Activated CD4-positive, alpha-beta T cell treated with anti-CD3 and anti-CD28 coated beads, Interleukin-2, amount 10 ng/mL, durations not matched to agents 24 days and 14 days (primary cell): ENCODE measurements at places on chromosomes 6 and 20. TPM values are rescaled to one million over a fixed set of nuclear protein-coding genes. Genes with fewer than 3 reads are reported as not detected.
A peak's percentile ranks its signal among the peaks of the same experiment; 100 is the strongest.

GRCh38 chr6:10695086-10695657 is 400 bp downstream of the PAK1IP1 start:
- H3K27ac ChIP-seq, result peak overlapping the region; percentile 99
- peaks cover 34% of the 10 kb centered on the region for H3K36me3 ChIP-seq
- H3K4me1 ChIP-seq, result peaks cover 32% of the 10 kb centered on the region
- peak overlapping the region; percentile 87 for H3K4me3 ChIP-seq
- no peaks in the 10 kb centered on the region for H3K27me3 ChIP-seq
- no peak for DNase-seq

- no peak overlapping the region for H3K27ac ChIP-seq
- no peaks in the 10 kb centered on the region for H3K36me3 ChIP-seq
- no peaks in the 10 kb centered on the region for H3K27me3 ChIP-seq
- H3K4me3 ChIP-seq, result no peak overlapping the region
- no peak for DNase-seq
- H3K4me1 ChIP-seq, result peaks cover 8% of the 10 kb centered on the region
These were observed 18.5 kb downstream of the CITED2 start for GRCh38 chr6:139355777-139356445.

Gene ENPP4
- 5.3 and 6.0 TPM in 2 replicates for total RNA-seq

- H3K4me3 ChIP-seq, result no peak overlapping the region
- H3K27ac ChIP-seq, result no peak overlapping the region
- no peak for DNase-seq
- no peaks in the 10 kb centered on the region for H3K36me3 ChIP-seq
- H3K4me1 ChIP-seq, result no peaks in the 10 kb centered on the region
These were observed 45.5 kb upstream of the SLC23A2 start for GRCh38 chr20:5046656-5047339.

Gene TNNC2
- not detected in 2 replicates for total RNA-seq

GRCh38 chr20:50921803-50922501 is 9.3 kb downstream of the ADNP start:
- H3K4me1 ChIP-seq, result peaks cover 29% of the 10 kb centered on the region
- H3K27ac ChIP-seq, result peak overlapping the region; percentile 51

Gene DEFB132
- total RNA-seq, result not detected in 2 replicates

Gene SLC32A1
- not detected in 2 replicates for total RNA-seq

DNA sequence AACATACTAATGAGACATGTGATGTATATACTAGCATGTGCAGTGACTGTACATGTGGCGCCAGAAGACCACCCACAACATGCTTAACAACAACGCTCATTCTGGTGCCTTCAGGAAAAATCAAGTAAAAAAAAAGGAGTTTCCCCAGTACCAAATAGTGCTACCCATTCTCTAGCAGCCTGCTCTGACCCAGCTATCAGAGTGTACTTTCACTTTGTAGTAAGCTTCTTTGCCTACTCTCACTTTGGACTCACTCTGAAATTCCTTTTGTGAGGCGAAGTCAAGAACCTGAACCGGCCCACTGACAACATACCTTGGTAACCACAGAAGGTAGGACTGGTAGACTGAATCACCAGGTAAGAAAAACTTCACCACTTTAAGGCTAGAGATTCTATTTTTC is 1100.0 kb downstream of the GRIK2 start:
- no peak overlapping the region for H3K27ac ChIP-seq
- H3K4me1 ChIP-seq, result no peaks in the 10 kb centered on the region
- H3K36me3 ChIP-seq, result no peaks in the 10 kb centered on the region

DNA sequence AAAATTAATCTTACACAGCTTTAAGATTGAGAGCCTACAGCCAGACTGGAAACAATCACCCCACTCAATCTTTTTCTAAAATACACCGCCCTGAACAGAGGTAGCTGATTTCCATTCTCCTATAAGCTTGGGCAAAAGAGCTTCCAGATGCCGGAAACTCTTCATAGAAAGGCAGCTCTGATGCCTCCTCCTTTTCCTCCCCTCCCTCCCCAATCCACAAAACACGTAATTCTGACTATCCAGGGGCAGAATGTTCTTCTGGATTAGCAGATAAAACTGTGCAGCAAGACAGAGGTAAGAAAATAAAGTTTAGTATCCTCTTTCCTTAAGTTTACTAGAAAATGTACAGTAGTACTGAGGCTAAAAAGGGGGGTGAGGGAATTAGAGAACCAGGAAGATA is 15.8 kb downstream of the ADNP start:
- H3K27ac ChIP-seq, result no peak overlapping the region
- no peaks in the 10 kb centered on the region for H3K27me3 ChIP-seq
- DNase-seq, result no peak
- H3K36me3 ChIP-seq, result peaks cover 44% of the 10 kb centered on the region
- no peak overlapping the region for H3K4me3 ChIP-seq

- no peaks in the 10 kb centered on the region for H3K27me3 ChIP-seq
- H3K4me1 ChIP-seq, result peaks cover 2% of the 10 kb centered on the region
- no peak overlapping the region for H3K4me3 ChIP-seq
- H3K36me3 ChIP-seq, result no peaks in the 10 kb centered on the region
- no peak overlapping the region for H3K27ac ChIP-seq
These were observed 217.7 kb upstream of the RIN2 start for GRCh38 chr20:19540392-19540791.

DNA sequence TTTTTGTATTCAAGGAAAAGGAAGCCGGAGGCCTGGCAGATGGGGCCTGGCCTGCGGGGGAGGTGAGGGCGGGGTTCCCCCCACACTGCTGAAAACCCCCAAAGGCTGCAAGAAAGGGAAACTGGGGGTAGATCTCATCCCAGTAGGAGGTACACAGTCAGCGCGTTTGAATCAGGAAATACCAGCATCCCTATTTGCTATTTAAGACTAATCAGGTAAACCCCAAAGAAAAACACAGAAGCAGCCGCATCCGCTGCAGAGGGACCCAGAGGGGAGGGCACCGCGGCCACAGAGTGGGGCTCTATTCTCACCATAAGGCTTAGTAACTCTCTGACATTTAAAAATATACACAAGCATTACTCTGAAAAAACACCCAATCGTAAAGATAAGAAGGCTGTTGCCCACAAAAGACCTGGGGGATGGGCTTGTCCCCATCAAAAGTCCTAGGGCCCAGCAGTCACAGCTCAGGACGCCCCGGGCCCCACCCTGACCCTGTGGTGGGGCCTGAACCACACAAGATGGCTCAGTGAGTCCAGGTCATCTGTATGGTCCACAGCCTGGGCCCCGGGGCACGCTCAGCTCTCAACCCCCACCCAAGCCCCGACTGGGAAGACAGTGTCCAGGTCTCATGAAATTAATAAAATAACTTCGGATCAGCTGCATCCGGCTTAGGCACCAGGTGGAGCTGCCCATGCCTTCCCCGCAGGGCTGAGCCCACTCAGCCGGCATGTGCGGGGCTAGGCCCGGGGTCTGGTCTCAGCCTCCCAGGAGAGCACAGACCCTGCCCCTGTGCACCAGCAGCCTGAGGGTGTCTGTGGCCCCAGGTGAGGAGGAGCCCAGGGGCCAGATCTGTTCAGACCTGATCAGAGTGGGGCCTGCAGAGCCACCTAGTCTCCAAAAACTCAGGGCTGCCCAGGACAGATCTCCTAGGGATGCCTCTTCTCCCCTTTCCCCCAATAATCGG is 31.0 kb downstream of the KCNQ2 start:
- peaks cover 4% of the 10 kb centered on the region for H3K27me3 ChIP-seq
- H3K4me3 ChIP-seq, result peak overlapping the region; percentile 32
- DNase-seq, result peak; percentile 72
- no peaks in the 10 kb centered on the region for H3K36me3 ChIP-seq
- H3K27ac ChIP-seq, result peak overlapping the region; percentile 74

Gene REM1
- not detected in 2 replicates for total RNA-seq

DNA sequence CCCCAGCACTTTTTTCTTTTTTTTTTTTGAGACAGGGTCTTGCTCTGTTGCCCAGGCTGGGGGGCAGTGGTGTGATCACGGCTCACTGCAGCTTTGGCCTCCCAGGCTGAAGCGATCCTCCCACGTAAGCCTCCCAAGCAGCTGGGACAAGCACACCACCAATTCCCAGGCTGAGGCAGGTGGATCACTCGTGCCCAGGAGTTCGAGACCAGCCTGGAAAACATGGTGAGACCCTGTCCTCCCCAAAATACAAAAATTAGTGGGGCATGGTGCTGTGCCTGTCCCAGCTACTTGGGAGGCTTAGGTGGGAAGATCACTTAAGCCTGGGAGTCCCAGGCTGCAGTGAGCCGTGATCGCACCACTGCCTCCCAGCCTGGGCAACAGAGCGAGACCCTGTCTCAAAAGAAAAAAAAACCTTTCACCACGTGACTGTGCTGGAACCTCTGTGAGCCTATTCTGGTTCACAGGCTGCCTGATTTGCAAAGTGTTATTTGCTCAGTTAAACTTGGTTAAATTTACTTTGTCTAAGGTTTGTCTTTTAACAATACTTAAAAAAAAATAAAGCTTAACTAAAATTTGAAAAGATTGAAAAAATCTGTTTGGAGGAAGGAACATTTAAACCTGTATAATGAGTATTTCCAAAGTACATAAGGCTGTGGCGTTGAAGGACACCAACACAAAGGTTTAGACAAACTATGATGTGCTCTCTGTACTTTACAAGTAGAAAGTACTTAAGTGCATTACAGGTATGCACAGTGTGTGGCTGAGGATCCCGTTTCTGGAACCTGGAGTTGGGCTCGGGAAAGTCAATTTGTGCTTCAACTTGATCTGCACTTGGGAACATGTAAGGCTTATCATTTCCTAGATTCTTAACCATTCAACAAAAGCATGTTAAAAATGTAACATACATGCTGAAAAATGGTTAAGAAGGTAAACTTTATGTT is 55.0 kb downstream of the PPP1R3G start:
- peaks cover 7% of the 10 kb centered on the region for H3K4me1 ChIP-seq
- H3K27me3 ChIP-seq, result no peaks in the 10 kb centered on the region
- H3K4me3 ChIP-seq, result no peak overlapping the region
- no peak overlapping the region for H3K27ac ChIP-seq
- no peaks in the 10 kb centered on the region for H3K36me3 ChIP-seq
- DNase-seq, result no peak

GRCh38 chr6:166461821-166462460 is 79.2 kb upstream of the MPC1 start:
- H3K4me3 ChIP-seq, result no peak overlapping the region
- H3K27ac ChIP-seq, result no peak overlapping the region
- no peaks in the 10 kb centered on the region for H3K27me3 ChIP-seq
- H3K4me1 ChIP-seq, result no peaks in the 10 kb centered on the region

DNA sequence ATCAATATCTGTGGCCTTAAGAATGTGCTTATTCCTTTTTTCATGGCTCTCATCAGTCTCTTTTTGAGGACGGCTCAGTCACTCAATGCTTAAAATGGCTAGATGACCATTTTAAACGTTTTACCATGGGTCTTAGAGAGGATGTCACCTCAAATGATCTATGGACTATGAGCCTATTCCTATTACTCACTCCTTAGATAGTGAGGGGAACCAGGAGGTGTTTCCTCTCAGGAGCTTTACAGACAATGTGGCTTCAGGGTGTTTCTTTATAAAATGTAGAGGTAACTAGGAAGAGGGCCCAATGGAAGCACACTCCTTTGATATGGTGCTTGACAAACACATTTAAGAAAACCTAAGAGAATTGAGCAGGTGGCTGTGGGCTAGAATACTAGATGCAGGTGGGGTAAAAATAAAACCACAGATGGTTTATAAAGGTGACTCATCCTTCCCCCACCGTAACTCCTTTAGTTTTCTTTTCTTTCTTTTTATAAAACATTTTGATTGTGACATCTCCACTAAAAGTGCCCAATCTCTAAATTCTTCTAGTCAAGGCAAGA is 1.5 kb upstream of the TMEM200A start:
- no peaks in the 10 kb centered on the region for H3K36me3 ChIP-seq
- DNase-seq, result no peak
- no peak overlapping the region for H3K27ac ChIP-seq
- peaks cover 45% of the 10 kb centered on the region for H3K27me3 ChIP-seq

Gene SLC17A9
- 13.0 and 14.0 TPM in 2 replicates for total RNA-seq
